ENCODE measurements at places on chromosomes 2 and 18.

- DNase-seq = peak; percentile 24
Observed at GRCh38 chr2:63840081-63840784, 1.5 kb upstream of the UGP2 start.

GRCh38 chr18:45290364-45290763, 324.9 kb upstream of the SLC14A2 start:
- no peak for DNase-seq

DNA sequence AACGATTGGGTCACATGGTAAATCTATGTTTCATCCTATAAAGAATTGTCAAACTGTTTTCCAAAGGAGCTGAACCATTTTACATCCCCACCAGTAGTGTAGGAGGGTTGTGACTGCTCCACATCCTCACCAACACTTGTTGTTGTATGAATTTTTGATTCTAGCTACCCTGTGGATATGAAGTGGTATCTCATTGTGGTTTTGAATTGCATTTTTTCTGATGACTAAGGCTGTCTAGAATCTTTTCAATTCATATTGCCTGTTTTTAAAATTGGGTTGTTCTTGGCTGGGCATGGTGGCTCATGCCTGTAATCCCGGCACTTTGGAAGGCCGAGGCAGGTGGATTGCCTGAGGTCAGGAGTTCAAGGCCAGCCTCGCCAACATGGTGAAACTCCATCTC, 44.5 kb downstream of the TXNL1 start:
- no peak for DNase-seq

DNA sequence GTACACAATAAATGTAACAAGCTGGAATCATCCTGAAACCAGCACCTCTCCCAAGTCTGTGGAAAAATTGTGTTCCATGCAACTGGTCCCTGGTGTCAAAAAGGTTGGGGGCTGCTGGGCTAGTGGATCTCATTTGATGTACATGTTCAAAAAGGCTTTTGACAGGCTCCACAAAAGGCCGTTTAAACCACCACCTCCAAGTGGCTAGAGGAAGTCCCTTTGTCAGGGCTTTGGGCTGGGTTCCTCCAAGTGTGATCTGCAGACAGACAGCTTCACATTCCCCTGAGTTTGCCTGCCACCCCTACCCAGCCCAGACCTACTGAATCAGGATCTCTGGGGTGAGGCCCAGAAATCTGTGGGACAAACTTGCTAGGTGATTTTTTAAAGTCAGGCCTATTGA, 84.7 kb downstream of the TGFA start:
- DNase-seq = no peak

DNA sequence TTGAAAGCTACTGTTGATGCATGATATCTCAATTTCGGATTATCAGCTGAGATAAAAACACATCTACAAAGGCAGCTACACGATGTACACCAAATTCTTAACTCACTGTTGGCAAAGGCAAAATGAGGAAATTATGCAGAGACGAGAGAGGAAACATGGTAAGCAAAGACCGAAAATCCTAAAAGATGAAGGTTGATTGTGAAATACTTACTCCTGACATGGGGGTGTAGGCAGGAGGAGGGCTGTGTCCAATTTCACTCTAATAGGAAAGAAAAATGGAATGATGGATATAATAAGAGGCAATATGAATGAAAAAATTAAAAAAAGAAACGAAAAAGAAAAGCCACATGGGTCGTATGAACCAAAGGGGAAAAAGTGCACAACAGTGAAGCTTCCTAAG, 831.3 kb downstream of the CPS1 start:
- no peak for DNase-seq

DNA sequence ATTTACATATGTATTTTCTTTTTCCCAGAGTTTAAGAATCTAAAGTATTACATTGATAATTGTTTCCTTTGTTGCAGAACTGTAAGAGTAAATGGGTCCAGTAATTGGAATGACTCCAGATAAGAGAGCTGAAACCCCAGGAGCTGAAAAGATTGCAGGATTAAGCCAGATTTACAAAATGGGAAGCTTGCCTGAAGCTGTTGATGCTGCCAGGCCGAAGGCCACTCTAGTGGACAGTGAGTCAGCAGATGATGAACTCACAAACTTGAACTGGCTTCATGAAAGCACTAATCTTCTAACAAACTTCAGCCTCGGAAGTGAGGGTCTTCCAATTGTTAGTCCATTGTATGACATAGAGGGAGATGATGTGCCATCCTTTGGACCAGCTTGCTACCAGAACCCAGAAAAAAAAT, 183.8 kb upstream of the STON1 start:
- no peak for DNase-seq

DNA sequence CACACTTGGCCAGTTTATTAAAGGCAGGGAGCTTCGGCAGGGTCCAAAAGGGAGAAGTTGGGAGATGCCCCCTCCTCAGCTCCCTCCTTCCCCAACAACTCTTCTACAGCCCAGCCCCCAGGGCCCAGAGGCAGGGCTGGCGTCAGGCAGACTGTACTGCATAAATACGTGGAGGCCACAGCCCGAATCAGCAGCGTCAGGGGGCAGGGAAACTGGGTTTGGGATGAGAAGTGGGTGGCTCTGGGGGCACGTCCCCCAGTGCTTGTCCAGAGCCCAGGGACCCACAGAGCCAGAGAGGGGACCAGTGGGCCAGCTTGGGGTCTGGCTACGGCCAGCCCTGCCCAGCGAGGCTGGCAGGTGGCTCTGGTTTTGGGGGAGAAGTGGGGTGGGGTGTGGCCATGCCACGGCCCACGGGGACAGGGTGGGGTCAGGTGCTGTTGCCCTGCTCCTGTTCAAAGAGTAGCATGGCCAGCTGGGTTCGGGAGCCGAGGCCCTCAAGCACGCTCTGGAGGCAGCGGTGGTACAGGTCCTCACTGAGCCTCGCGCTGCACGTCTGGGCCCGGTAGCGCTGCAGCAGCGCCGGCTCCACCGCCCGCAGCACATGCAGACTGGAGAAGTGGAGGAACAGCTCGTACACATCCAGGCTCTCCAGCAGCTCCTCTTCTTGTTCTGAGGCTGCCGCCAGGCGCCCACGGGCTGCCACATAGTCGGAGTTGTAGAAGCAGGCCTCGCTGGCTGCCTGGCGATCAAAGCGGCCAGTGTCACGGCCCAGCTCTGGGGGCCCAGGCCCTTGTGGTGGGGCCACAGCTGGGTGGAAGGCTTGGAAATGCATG, 4.4 kb downstream of the CHPF start:
- DNase-seq = no peak

DNA sequence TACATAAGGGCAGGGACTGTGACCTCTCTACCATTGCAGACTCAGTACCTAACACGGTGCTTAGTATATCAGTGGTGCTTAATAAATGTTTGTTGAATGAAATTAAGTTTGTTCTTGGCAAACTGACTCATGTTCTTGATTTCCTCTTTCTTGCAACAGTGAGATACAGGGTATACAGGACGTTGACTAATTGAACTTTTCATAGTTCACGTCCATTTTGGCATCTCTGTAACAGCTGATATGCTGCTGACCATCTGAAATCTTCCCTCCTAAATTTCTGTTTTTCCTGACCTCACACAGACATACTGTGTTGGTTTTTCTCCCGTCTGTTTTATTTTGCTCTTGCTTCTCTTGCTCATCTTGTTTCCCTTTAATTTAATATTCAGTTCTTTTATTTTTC, 44.2 kb downstream of the LHCGR start:
- DNase-seq = no peak

GRCh38 chr2:62441421-62441820, 64.6 kb downstream of the TMEM17 start:
- DNase-seq = no peak

DNA sequence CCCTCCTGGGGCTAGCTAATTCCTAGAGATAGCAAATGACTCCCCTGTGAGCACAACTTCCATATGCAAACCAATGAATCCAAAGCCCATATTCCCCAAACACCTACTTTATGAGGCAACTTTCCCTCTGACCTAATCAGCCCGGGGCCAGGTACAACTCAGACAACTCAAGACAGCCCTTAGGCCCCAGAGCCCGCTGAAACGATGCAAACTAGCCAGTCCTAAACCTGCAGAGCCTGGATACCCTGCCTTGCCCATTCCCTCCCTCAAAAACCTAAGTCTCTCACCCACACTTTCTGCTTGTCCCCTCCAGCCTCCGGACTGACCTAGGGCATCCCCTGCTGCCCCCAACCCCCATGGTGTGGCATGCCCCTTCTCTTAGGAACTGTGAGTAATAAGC, 142.8 kb downstream of the ACTR3 start:
- no peak for DNase-seq

- peak; percentile 40 for DNase-seq
Observed at GRCh38 chr2:98730053-98730706, 752 bp downstream of the MGAT4A start.

DNA sequence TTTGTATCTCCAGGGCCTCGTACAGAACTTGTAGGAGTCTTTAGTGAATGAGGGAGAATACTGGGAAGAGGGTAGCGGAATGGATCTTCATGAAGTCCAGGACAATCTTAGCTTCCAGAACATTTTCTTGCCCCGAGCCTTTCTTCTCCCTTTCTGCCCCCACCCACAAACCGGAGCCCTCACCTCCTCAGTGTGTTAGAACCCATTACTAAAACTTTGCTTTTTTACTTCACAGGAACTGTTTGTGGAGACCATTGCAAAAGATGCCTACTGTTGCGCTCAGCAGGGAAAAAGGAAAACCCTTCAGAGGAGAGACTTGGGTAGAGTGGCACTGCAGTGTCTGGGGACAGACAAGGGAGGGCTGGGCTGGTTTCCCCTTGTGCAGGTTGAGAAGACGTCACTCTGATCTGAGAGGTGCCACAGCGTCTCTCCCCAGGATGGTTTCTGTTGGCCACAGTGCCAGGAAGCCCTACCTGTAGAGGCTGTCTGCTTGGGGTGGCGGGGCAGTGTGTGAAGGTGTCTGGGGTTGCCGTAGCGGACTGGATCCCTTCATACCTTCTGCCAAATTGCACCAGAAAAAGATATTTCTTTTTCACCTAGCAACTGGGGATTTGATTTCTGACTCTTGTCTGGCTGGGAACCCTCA, 786 bp downstream of the POLE4 start:
- DNase-seq = no peak

DNA sequence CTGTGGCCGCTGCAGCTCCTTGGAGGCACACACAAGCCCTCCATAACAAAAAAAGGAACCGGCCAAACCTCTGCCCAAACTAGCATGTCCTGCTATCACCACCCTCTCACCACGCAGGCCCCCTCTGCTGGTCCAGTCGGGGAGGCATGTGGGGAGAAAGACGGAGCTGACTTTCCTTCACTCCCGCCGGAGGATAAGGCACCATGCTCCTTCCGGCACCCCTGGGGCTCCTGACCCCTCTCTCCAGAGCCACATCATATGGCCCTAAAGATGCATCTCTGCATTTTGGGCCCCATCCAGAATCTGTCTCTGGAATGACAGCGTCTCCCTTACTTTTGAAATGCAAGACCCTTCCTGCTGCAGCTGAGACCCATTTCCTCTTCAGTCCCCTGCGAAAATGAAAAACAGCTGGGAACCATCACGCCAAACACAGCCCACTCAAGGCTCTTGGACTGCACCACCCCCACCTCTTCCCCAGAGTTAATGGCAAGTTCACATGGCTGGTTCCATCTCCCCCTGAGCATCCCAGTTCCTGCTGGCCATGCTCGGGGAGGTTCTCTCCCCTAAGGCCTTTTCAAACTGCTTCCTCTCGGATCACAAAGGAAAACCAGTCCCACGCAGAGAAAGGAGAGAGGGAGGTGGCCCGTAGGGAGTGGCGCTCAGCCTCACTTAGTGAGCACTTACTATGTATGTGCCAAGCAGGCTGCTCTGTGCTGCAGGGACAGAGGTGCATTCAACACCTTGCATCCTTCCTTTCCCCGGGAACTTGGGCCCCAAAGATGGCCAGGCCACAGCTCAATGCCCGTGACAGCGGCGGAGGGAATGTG, 35.2 kb upstream of the MLPH start:
- DNase-seq = no peak

DNA sequence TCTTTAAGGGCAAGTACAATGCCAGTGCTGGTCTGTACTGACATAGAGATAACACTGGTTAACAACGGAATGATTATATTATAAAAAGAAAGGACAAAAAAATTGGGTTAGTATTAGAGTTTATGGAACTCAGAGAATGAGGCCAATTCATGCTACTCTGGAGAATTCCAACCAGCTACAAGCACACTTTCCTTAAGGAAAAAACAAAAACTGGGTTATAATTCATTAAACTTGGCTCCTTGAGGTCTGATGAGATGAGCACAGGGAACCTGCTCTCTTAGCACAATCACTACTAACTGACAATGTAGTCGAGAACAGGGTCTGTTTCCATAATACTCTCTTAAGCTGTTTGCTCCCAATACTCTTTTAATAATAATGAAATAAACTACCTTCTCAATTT, 165.3 kb downstream of the NRXN1 start:
- no peak for DNase-seq

- DNase-seq = no peak
Observed at GRCh38 chr2:53859206-53860181, at the start of gene GPR75. TSS of gene GPR75 (minus strand) at chr2:53859967. CDS start at chr2:53854756, 5,211 bp downstream.

DNA sequence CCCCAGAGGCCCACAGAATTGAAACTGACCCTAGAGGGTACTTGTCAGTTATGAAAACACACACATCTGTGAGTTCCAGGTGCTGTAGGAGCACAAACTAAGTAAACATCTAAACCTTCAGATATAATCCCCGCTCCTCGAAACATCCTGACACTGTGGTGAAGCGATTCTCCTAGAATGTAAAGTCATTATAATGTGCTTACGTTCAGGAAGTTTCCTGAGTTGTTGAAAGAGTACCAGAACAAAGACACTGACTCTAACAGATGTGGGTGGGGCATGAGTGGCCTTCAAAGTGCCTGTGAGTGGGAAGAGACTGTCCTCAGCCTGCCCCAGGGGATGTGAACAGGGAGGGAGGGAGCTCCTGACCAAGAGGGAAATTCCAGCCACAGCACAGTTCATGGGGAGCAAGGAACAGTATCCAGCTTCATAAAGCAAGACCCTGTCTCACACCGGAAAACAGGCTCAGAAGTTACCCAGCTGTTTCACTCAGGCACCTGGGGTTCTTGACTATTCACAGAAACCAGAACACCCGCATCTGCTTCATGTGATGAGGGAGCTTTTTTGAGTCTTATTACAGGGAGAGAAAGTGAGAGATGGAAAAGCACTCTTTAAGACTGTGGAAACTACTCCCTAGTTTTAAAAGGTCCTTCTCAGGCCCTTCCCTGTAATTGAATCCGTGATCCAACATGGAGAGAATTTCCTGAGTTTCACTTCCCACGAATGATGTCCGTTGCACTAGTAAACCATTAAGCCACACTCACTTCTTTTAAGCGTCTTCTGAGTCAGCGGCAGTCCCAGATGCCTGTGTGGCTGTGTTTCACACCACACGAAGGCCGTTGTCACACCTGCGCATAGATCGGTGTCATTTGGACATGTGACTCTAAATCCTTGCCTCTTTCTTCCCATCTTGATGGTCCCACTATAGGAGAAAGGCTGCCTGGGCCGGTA, 88.6 kb upstream of the EML6 start:
- DNase-seq = peak; percentile 73

GRCh38 chr2:95342556-95343320, 45.6 kb downstream of the KCNIP3 start:
- DNase-seq = no peak

Data from GM13977 (cell line).